Activated CD4-positive, alpha-beta T cell treated with anti-CD3 and anti-CD28 coated beads, Interleukin-2, amount 50 U/mL, for 48 hours (primary cell): ENCODE measurements at places on chromosomes 7 and 10.
A peak's percentile ranks its signal among the peaks of the same experiment; 100 is the strongest.

- DNase-seq, result no peak
Measured at GRCh38 chr7:143393267-143394041, 12.3 kb downstream of the ZYX start.

- DNase-seq, result peak; percentile 11
Measured at GRCh38 chr7:27151931-27152815, at the start of gene HOXA3. Gene HOXA3 (minus strand): TSS chr7:27152583. CDS start chr7:27110640, 41,943 bp downstream.

DNA sequence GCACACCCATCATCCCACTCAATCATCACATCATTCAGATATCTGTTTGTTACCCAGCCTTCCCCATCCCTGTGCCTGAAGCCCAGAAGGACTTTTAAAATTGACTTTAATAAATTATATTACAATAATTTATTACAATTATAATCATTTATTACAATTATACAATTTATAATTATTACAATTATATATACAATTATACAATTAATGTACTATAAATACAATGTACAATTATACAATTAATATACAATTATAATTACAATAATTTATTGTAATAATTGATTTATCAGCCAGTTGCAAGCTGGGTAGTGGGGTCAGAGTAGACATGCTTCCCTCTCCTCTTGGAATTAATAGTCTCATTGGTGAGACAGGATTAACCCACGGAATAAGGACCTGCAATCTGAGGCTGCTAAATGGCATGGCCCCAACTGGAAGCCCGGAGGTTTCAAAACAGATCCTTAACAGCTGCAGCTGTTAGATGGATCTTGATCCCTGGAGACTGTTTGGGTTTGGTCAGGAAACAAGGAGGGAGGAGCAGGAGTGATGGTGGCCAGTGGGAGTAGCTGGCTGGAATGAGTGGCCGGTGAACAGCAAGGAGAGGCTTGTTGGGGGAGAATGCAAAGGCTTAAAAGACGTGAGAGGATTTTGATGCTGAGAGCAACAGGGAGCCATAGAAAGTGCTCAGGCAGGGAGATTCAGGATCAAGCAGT, 402.8 kb upstream of the PODXL start:
- DNase-seq, result no peak

- no peak for DNase-seq
Measured at GRCh38 chr7:88775838-88776237, 16.3 kb downstream of the ZNF804B start.

GRCh38 chr7:157723205-157723604, 386.4 kb downstream of the DNAJB6 start:
- DNase-seq, result no peak

GRCh38 chr7:29272057-29272456, 77.5 kb downstream of the CHN2 start:
- no peak for DNase-seq

GRCh38 chr10:101257084-101257483, 27.8 kb upstream of the LBX1 start:
- DNase-seq, result no peak

DNA sequence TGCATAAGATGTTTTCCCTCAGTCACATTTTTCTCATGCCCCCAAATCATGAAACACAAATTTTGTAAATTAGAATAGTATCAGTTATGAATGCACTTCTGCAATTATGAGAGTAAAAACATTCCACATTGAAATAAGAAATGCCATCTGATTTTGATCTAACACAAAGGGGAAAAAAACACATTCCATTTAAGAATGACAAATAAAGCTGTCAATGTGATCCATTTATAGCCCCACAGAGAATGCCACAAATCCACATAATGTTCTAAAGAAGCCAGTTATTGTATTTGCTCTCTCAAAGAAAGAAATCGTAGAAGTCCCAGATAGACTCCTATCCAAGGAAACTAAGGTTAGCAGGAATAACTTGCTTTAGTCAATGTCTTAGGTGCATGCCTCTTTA, 48.7 kb upstream of the RHOBTB1 start:
- no peak for DNase-seq

GRCh38 chr10:13899941-13900340, 313.2 kb downstream of the PRPF18 start:
- no peak for DNase-seq

DNA sequence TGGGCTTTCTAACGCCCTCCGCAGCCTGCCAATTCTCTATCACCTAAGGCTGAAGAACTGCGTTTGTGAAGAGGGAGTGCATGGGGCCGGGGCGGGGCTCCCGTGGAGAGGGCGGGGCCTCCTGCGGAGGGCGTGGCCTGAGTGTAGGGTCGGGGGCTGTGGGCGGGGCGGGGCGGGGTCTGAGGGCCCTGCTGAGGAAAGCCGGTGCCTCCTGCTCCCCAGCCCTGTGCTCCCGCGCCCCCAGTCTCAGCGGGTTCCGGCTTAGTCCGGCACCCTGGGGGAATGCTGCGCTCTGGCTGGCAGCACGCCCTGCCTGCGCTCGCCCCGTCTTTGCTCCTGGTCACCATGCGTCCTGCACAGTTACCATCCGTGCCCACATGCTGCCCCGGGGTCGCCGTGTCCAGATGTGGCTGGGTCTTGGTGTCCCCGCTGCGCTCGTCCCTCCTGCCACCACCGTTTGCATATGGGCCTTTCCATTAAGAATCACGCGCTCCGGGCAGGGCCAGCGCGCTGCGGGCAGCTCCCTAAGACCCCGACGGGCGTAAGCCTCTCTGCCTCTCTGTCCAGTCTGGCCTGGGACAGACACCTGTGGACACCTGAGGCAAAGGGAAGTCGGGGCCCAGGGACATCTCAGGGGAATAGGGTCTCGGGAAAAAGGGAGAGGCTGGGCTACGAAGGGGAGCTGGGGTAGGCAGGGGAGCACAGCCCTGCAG, 144.0 kb upstream of the RET start:
- peak; percentile 56 for DNase-seq

- no peak for DNase-seq
Measured at GRCh38 chr10:131173484-131174210, 137.9 kb downstream of the TCERG1L start.

DNA sequence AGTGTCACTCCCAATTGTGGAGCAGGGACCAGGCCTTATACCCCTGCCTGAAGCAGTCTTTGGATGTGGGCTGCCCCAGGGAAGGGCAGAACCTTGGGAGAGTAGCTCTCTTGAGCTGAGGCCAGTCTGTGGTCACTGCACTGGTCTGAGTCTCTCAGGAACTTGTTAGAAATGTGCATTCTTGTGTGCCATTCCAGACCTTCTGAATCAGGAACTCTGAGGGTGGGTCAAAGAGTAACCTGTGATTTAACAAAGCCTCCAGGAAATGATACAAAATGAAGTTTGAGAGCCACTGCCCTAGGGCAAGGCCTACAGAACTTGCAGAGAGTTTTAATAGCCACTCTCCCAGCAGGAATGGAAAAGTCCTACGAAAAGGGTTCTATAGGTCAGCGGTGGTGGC, 68.1 kb downstream of the LYZL1 start:
- DNase-seq, result no peak

DNA sequence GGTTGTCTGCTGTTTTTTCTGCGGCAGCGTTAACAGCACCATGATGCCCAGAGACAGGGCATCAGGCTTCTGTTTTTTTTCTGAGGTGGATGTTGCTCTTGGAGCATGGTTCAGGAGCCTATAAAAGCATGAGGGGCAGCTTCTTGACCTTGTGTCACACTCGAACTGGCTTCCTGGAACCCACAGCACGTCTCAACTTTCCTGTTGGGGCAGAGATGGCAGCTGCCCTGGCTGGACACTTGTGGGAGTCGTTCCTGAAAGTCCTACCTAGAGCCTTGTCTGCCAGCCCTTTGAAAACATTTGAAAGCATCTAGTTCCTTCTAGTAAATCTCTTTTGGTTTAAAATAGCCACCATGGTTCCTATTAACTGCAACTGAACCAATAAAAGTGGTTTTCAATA, 28.9 kb upstream of the PRKAG2 start:
- DNase-seq, result no peak

DNA sequence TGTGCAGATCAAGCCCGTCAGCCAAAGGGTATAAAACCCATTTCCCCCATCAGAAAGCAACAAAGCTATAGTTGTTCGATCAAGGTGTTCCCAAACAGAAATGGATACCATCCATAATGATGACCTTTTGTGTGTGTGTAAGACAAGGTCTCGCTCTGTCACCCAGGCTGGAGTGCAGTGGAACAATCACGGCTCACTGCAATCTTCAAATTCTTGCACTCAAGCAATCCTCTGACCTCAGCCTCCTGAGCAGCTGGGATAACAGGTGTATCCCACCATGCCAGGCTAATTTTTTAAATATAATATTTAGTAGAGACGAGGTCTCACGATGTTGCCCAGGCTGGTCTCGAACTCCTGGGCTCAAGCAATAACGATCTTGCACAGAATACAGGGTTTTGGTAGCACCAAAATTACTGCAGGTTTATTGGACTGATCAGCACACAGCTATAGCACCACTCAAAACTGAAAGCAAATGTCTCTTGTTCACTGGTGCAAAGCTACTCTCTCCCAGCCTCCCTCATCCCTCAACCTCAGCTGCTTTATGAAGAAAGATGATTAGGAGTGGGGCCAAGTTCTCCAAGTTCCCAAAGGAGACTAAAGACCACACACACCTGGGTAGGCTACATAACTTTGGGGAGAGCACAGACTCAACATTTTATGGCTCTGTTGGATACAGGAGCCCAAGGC, 80.5 kb downstream of the ABI1 start:
- DNase-seq, result no peak

DNA sequence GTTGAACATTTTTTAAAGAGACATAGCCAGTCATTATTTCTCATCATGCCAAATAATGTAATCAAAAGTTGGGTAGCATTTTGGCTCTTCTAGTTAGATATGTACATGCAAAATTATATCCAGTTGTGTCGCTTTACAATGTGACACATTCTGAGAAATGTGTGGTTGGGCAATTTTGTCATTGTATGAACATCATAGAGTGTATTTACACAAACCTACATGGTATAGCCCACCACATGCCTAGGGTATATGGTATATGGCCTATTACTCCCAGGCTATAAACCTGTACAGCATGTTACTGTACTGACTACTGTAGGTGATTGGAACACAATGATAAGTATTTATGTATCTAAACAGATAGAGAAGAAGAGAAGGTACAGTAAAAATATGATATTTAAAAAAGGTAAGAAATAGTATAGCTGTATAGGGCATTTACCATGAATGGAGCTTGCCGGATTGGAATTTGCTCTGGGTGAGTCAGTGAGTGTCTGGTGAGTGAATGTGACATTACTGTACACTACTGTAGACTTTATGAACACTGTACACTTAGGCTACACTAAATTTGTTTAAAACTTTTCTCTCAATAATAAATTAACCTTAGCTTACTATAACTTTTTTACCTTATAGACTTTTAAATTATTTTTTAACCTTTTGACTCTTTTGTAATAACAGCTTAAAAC, 16.5 kb downstream of the ZNF365 start:
- no peak for DNase-seq

- DNase-seq, result peak; percentile 63
Measured at GRCh38 chr7:151744656-151745638, 132.0 kb downstream of the PRKAG2 start.

DNA sequence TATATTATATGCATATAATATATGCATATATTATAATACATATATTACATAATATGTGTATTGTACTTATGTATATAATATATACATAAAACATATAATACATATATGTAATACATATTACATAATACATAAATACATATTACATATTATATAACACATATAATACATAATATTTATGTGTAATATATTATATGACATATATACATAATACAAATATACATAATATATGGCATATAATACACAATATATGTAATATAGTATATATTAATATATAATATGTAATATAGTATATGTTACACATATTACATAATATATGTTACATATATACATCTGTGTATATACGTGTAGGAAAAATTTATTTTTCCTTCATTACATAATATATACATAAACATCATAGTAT, 63.4 kb downstream of the SGMS1 start:
- no peak for DNase-seq
